ENCODE measurements at places on chromosomes 1 and 21. TPM values are rescaled to one million over a fixed set of nuclear protein-coding genes. Genes with fewer than 3 reads are reported as not detected.

- no peaks in the 10 kb centered on the region for H3K36me3 ChIP-seq
- no peak for DNase-seq
- H3K27ac ChIP-seq = no peak overlapping the region
- H3K4me3 ChIP-seq = no peak overlapping the region
- H3K4me1 ChIP-seq = peaks cover 33% of the 10 kb centered on the region
Observed at GRCh38 chr1:33244809-33245186, 11.5 kb upstream of the ZNF362 start.

GRCh38 chr21:16426936-16427335 is 697.2 kb downstream of the USP25 start:
- DNase-seq = no peak
- no peak overlapping the region for H3K27ac ChIP-seq
- H3K27me3 ChIP-seq = no peaks in the 10 kb centered on the region
- no peak overlapping the region for H3K4me3 ChIP-seq

GRCh38 chr1:192238421-192238820 is 78.4 kb upstream of the RGS21 start:
- no peaks in the 10 kb centered on the region for H3K36me3 ChIP-seq
- no peak overlapping the region for H3K27ac ChIP-seq
- no peaks in the 10 kb centered on the region for H3K27me3 ChIP-seq
- no peaks in the 10 kb centered on the region for H3K4me1 ChIP-seq

GRCh38 chr21:28235169-28235895 is 757.3 kb downstream of the LTN1 start:
- no peaks in the 10 kb centered on the region for H3K27me3 ChIP-seq
- H3K4me3 ChIP-seq = no peak overlapping the region
- H3K36me3 ChIP-seq = 0 out of 2 replicates have a peak, but pooled peaks cover 8% of the 10 kb centered on the region
- no peak overlapping the region for H3K27ac ChIP-seq
- peak; percentile 20 for DNase-seq
- peaks cover 30% of the 10 kb centered on the region for H3K4me1 ChIP-seq

The BMP8B gene
- total RNA-seq = not detected

Measured in HFFc6 (cell line).